ENCODE measurements at places on chromosomes 2 and 18.

- H3K4me3 ChIP-seq = no peak overlapping the region
- H3K27ac ChIP-seq = no peak overlapping the region
- H3K4me1 ChIP-seq = no peaks in the 10 kb centered on the region
Measured at GRCh38 chr18:63465059-63465458, 11.7 kb upstream of the SERPINB5 start.

DNA sequence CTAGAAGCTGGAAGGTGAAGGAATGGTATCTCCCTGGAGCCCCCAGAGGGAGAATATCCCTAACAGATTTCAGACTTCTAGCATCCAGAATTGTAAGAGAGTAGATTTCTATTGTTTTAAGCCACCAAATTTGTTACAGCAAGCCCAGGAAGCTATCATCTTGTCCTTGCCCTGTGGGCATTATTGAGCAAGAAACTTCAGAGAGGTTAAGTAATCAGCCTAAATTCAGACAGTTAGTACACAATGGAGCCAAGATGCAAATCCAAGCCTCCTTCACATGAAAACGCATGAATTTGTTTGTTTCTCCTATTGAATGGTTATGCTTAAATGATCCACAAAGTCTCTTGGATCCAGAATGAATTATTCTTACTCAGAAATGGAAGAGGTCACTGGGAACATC lies 55.2 kb upstream of the TRIB2 start:
- no peaks in the 10 kb centered on the region for H3K27me3 ChIP-seq
- no peak overlapping the region for H3K4me3 ChIP-seq
- no peaks in the 10 kb centered on the region for H3K36me3 ChIP-seq
- no peak overlapping the region for H3K27ac ChIP-seq

GRCh38 chr18:26656431-26656943 lies 108.1 kb upstream of the KCTD1 start:
- no peaks in the 10 kb centered on the region for H3K27me3 ChIP-seq
- no peak for DNase-seq
- H3K4me1 ChIP-seq = peaks cover 12% of the 10 kb centered on the region
- H3K36me3 ChIP-seq = no peaks in the 10 kb centered on the region
- H3K4me3 ChIP-seq = peak overlapping the region; percentile 91

DNA sequence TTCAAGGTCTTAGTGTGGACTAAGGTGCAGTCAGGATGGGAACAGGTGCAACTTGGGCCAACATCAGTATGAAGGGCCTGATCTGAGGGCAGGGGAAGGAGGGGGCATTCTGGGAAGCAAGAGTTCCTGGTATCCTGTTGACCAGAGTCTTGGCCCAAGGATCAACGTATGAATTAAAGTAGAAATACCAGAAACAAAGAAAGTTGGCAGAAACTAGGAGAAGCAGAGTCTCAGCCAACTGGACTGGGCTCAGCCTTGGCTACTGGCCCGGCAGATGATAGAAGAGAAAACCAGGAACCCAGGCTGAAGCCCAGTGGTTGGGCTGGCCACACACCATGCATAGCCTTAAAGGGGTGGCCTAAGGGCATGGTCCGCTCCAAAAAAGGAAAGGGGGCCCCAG lies 2.3 kb downstream of the CETN1 start:
- DNase-seq = no peak
- no peak overlapping the region for H3K27ac ChIP-seq
- H3K4me3 ChIP-seq = no peak overlapping the region
- H3K27me3 ChIP-seq = no peaks in the 10 kb centered on the region
- no peaks in the 10 kb centered on the region for H3K36me3 ChIP-seq

All from tibial artery (tissue), 4 donors.